ENCODE measurements at places on chromosomes 16 and 17.

GRCh38 chr16:78288888-78289287 is 189.4 kb downstream of the WWOX start:
- no peak for DNase-seq

DNA sequence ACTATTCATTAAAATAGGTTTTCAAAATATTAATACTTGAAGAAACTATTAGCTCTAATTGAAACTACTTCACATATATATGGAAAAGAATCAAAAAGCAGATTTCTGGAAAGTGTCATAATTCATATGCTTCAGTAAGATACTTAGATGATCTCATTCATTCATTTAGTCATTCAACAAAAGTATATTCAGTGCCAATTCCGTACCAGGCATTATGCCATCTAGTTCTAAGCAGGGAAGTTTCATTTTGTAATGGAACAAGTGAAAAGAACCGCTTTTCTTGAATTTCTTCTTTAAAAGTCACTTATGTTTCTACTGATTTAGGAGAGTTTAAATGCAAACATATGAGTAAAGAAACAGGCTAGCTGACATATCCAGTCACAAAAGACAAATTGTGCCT is 118.3 kb upstream of the FAM20A start:
- DNase-seq: no peak

DNA sequence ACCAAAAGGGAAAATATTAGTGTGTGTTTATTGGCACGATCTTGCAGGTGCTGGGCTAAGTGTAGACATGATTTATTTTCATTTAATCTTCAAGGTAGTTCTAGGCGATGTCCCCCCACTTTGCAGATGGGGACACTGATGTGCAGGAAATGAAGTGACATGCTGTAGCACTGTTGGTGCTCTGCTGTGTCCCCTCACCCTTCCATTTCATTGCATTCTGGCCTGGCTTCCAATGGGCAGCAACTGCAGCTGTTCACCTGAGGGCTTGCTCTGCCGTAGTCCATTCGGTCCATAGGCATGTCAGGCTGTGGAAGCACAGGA is 123.9 kb downstream of the PRKCB start:
- DNase-seq: no peak

DNA sequence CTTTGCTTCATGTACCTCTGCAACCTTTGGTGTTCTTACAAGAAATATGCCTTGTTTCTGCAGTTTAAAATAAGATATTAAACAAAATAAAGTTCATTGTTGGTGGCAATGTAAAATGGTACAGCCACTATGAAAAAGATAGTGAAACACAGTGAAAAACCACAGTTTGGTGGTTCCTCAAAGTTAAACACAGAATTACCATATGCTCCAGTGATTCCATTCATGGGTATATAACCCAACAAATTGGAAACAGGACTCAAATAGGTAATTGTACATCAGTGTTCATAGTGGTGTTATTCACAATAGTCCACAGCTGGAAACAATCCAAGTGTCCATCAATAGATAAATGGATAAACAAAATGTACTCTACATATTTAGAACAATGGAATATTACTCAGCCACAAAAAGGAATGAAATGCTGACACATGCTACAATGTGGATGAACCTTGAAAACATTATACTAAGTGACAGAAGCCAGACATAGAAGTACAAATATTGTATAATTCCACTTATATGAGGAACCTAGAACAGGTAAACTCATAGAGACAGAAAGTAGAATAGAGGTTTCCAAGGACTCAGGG is 49.2 kb downstream of the CUEDC1 start:
- DNase-seq: no peak

DNA sequence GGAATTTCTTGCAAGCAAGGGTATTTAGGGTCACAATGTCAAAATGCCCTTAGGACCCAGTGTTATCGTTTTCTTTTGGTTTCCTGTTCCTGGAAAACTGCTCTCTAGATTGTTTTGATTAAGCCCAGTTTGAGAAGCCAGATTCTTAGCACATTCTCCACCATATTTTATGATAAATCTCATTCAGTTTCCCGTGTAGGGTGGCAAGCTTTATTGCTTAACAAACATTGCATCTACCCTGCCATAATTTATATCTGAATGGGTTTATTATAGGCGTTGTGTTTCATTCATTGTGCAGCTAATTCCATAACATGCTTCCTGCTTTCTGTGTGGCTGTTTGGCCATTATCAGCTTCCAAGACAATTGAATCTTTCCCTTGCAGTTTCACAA is 389.1 kb upstream of the DYNLRB2 start:
- no peak for DNase-seq

GRCh38 chr16:20829536-20829935 is 23.2 kb downstream of the REXO5 start:
- DNase-seq: no peak

GRCh38 chr16:50068550-50068949 is 2.8 kb downstream of the HEATR3 start:
- no peak for DNase-seq

DNA sequence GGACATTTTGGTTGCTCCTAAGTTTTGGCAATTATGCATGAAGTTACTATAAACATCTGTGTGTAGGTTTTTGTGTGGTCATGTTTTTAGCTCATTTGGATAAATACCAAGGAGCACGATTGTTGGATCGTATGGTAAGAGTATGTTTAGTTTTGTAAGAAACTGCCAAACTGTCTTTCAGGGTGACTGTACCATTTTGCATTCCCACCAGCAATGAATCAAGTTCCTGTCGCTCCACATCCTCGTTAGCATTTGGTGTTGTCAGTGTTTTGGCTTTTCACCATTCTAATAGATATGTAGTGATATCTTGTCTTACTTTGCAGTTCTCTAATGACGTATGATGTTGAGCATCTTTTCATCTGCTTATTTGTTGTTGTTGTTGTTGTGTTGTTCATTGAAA is 20.2 kb downstream of the TENT4B start:
- no peak for DNase-seq

DNA sequence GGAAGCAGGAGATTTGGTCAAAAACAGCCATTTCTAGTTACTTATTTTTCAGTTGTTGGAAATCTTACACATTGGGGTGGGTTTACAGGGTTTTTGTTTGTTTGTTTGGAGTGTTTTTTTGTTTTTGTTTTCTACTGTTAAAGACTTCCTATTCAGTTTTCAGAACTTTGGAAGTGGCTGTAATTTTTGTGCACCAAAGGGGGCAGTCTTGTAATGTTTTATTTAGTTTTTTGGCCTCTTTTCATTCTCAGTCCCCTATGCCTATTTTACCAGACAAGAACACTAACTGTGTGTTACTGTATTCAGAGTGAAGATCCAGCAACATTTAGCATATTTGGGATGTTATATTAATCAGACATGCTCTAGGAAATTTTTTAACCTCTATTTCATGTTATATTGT is 20.6 kb downstream of the TPPP3 start:
- DNase-seq: peak; percentile 11

DNA sequence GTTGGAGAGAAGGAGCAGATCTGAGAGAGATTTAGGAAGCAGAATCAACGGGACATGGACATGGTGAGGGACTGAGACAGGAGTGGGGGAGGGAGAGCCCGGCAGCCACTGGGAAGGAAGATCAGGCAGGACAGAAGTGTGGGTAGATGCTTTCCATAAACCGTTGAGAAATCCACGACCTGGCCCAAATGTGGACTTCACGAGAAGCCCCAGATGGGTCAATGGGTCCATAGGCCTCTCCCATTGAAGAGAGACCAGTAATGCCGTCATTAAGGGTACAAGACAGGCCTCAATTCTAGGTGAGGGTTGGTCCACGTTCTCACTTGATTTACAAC is 530 bp upstream of the CCL22 start:
- DNase-seq: no peak

GRCh38 chr17:19004421-19005136 is at the start of gene FAM83G:
FAM83G (minus strand) TSS chr17:19004764; CDS start chr17:19004041, 723 bp downstream.
- peak; percentile 15 for DNase-seq

GRCh38 chr16:12773221-12773620 is 30.5 kb downstream of the CPPED1 start:
- no peak for DNase-seq

- no peak for DNase-seq
Measured at GRCh38 chr16:68664297-68664696, 19.2 kb downstream of the CDH3 start.

DNA sequence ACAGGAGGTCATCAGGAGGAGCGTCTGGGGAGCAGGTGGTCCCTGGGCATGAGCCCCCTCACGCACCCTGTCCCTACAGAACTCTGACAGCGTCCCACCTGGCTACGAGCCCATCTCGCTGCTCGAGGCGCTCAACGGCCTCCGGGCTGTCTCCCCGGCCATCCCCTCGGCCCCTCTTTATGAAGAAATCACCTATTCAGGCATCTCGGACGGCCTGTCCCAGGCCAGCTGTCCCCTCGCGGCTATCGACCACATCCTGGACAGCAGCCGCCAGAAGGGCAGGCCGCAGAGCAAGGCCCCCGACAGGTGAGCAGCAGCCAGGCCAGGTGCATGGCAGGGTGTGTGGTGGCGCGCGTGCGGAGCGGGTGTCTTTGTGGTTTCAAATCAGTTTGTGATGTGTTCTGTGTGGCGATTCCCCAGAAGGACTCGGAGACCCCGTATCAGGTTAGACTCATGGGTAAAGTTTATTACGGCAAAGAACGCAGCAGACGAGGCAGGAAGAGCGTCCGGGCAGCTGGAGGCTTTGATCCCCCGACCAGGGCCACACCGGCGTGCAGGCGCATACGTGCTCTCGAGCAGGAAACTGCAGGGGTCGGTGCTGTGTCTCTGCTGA is 11.8 kb upstream of the NUDT16L1 start:
- no peak for DNase-seq

DNA sequence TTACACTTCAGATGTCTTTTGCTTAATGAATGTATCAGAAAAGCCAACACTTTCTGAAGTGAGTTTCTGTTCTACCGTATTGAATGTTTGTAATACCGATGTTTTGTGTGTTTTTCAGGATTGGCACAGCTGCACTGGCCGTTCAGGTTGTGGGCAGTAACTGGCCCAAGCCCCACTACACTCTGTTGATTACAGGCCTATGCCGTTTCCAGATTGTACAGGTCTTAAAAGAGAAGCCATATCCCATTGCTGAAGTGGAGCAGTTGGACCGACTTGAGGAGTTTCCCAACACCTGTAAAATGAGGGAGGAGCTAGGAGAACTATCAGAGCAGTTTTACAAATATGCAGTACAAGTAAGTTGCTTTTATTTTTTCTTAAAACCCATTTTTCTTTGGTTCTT is 4.7 kb upstream of the ABCC11 start:
- DNase-seq: no peak

DNA sequence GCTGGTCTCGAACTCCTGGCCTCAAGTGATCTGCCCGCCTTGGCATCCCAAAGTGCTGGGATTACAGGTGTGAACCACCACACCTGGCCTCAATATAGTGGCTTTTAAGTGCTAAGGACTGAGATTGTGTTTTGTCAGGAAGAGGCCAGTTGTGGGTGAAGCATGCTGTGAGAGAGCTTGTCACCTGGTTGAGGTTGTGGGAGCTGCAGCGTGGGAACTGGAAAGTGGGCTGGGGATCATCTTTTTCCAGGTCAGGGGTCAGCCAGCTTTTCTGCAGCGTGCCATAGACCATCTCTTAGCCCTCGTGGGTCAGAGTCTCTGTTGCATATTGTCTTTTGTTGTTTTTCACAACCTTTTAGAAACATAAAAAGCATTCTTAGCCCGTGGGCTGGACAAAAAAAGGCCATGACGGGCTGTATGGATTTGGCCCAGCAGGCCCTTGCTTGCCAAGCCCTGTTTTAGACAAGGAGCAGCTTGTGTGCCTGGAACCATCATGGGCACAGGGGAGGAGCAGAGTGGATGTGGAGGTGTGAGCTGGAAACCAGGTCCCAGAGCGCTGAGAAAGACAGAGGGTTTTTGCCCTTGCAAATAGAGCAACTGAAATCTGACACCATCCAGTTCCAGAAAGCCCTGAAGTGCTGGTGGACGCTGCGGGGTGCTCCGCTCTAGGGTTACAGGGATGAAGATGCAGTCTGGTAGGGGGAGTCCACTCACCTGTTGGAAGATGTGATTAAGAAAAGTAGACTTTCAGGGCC is 5.5 kb downstream of the BIRC5 start:
- no peak for DNase-seq

DNA sequence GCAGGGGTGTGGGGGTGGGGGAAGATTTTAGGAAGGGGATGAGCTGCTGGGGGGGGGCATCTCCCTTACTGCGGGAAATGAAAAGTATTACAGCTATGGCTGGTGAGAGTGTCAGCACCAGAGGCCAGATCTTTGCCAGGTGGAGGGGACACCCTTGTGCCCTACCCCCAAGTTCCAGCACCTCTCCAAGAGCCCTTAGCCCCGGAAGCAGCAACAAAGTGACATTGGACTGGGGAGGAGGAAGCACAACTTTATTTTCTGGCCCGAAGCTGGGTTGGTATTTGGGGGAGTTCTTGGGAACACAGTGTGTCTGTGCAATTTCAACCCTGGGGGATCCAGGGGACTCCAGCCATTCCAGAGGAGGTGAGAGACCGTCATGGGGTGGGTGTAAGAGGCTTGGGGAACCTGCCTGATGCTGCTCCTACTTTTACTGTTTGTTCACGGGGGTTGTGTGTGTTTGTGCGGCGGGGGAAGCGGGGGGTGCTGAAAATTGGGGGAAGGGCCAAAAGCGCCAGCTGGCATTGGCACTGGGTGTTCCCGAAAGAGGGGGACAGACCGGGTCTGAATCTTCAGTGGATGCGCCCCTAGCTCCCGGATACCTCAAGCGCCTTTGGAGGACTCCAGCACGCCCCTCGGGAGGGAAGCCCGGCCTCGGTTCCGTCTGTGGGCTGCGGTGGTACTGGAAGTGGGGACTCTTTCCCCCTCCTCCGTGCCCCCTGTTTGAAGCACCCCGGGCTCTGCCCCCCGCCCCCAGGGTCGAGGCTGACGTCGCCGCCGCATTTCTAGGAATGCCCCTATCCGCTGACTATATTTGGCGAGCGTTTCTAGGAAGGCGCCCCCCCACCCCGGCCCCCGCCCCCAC is 230.3 kb downstream of the MRTFB start:
- DNase-seq: no peak

- DNase-seq: no peak
Measured at GRCh38 chr17:79041041-79041570, 17.1 kb downstream of the C1QTNF1 start.

- peak; percentile 21 for DNase-seq
Measured at GRCh38 chr17:33725675-33726271, 432.7 kb upstream of the ASIC2 start.
